ENCODE measurements at places on chromosomes 4 and X.

DNA sequence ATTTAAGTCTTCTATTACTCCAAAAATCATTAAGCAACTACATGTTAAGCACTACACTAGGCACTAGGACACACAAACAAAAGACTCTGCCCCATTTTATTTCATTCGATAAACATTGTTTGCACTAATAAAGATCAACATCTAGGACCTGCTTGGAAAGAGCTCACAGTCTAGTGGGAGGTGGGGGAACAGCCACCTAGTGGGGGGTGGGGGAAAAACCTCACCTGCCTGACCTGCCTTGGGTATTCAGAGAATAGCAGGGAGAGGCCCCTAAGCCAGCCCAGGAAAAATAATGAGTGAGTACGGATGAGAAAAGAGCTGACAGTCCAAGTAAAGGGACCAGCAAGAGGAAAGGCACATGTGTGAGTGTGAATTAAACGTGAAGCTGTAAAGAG, 52.2 kb downstream of the PRDM5 start:
- DNase-seq, result no peak

GRCh38 chr4:88162626-88163025, 4.2 kb upstream of the ABCG2 start:
- DNase-seq, result no peak

DNA sequence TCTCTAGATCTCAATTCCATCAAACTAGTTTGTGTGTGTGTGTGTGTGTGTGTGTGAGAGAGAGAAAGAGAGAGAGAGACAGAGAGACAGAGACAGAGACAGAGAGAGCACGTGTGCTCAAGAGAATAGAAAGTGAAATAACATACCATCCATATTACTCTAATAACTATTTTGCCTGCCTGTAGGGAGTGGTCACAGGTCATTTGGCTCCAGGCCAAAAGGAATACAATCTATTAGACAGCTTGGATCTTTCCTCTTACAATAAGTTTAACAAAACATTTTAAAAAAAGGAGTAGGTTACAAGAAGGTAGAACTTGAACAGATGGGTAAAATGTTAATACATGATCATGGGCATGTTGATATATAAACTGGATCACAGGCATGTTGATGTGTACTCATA, 76.2 kb downstream of the COL4A6 start:
- no peak for DNase-seq

GRCh38 chrX:2677764-2678163, 13.3 kb upstream of the CD99 start:
- DNase-seq, result no peak

GRCh38 chr4:130210864-130211263, 1114.9 kb downstream of the C4orf33 start:
- no peak for DNase-seq

DNA sequence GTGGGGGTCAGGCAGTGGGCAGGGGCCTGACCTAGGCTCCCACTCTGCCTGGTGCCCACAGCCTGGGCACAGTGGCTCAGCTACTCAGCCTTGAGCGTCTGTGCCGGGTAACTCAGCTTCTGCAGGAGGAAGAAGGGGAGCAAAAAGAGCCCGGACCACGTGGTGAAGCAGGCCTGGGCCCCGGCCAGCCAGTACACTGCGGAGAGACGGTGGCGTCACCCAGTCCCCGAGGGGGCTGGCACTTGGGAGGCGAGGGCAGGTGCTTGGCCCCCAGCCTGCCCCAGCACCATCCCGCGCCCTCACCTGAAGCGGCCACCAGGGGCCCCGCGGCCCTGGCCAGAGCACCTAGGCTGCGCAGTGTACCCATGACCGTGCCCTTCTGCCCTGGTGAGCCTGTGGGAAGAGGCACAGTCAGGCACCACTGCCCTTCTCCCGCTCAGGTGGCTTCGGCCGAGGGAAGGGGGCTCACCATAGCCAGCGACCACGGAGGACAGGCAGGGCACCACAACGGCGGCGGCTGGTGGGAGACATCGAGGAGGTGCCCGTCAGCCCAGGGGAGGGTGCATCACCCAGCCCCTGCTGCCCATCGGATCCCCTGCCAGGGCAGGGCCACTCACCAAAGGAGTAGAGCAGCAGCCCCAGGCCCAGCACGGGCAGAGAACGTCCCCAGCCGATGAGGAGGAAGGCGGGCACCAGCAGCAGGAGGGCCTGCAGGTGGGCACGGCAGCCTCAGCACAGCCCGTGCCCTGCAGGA, 32.3 kb downstream of the NOP14 start:
- DNase-seq, result no peak

GRCh38 chrX:39627257-39627656, 470.5 kb downstream of the BCOR start:
- no peak for DNase-seq

GRCh38 chr4:3221184-3221494, 27.8 kb upstream of the MSANTD1 start:
- no peak for DNase-seq

GRCh38 chr4:123621072-123621705, 224.6 kb downstream of the SPRY1 start:
- DNase-seq, result no peak

- no peak for DNase-seq
Observed at GRCh38 chr4:111362941-111363361, 740.1 kb upstream of the PITX2 start.

DNA sequence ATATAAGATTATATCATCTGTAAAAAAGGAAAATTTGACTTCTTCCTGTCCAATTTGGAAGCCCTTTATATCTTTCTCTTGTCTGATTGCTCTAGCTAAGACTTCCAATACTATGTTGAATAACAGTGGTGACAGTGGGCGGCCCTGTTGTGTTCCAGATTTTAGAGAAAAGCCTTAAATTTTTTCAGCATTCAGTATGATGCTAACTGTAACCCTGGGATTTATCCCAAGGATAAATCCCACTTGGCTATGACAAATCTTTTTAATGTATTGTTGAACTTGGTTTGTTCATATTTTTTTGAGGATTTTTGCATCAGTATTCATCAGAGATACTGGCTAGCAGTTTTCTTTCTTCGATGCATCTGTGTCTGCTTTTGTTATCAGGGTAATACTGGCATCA, 217.2 kb upstream of the ARSJ start:
- DNase-seq, result no peak

DNA sequence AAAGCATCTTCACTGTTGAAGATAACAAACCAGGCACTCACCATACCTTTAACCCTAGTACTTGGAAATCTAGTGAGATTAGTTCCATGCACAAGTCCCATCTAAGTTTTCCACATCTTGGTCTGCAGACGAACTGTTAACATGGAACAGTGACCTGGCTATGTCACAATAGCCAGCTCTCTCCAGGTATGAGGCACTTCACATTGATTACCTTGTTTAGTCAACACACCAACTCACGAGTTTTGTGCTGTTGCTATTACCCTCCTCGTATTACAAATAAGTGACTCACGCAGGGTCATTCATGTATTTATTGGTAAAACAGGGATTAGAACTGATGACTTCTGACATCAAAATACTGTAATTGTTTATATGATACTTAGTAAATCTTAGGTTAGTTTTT, 36.4 kb upstream of the FRAS1 start:
- DNase-seq, result no peak

DNA sequence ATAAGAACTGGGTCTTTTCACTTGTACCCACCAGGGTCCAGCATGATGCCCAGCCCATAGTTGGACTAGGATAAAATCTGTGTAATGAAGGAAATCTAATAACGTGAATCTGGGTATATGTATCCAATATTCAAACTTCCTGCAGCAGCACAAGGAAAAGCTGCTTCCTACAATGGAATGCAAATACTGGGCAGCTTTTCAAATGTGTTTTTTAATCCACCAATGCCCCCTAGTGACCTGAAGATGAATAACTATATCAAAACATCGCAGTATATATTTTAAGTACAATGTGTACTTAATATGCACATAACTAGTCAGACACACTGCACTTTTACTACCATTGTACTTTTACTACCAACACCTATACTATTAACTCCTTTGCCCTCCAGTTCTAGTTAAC, 5.3 kb downstream of the APOO start:
- DNase-seq, result no peak

- peak; percentile 14 for DNase-seq
Observed at GRCh38 chrX:102934624-102935023, 2.4 kb upstream of the RAB40AL start.

DNA sequence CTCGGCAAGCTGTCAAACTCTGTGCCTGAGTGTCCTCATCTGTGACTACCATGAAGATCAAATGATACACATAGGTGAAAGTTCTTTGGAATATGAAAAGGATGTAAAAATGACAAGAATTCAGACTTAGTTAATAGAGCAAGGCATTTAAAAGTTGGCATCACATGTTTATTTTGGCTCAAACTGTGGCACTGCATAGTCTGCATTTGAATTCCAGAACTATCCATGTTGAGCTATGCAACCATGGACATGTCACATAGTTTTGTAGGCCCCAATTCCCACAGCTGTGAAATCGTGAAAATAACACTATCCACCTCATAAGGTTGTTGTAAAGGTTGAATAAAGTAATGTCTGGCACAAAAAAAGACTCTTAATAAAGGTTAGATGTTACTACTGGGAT, 33.9 kb downstream of the AFF2 start:
- DNase-seq, result no peak
